ENCODE measurements at places on chromosomes 4 and X. TPM values are rescaled to one million over a fixed set of nuclear protein-coding genes. Genes with fewer than 3 reads are reported as not detected.
A peak's percentile ranks its signal among the peaks of the same experiment; 100 is the strongest.

DNA sequence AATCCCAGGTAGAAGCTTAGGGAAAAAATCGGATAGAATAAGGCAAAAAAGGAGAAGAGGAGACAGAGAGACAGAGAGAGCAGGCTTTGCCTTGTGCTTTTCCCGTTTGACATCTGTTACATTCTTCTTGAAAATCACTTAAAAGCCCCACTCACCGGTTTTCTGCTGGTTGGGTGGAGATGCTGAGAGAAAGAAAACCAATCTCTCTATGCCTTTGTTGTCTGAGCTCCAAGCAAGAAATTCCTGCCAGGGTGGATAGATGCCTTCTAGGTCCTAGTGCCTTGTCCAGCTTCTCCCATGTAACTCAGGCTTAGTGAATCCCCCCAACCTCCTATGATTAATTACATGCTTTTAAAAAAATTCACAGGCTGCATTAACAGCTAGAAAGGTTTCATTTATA, at the start of gene DCX:
Gene DCX (minus strand): TSS at position 210 of the 400 bp plus-strand sequence. CDS start 1,794 bp downstream, outside the sequence.
- DNase-seq: no peak

- peak; percentile 63 for DNase-seq
These were observed at the start of gene TLR2 for GRCh38 chr4:153684182-153684970. Gene TLR2, plus strand, starts transcription at chr4:153684280. Its CDS starts 18,628 bp downstream, at chr4:153702908.

- DNase-seq: peak; percentile 66
These were observed 53.3 kb downstream of the RGS12 start for GRCh38 chr4:3346146-3346545.

- no peak for DNase-seq
These were observed 79.9 kb downstream of the SLC7A11 start for GRCh38 chr4:138162259-138162658.

DNA sequence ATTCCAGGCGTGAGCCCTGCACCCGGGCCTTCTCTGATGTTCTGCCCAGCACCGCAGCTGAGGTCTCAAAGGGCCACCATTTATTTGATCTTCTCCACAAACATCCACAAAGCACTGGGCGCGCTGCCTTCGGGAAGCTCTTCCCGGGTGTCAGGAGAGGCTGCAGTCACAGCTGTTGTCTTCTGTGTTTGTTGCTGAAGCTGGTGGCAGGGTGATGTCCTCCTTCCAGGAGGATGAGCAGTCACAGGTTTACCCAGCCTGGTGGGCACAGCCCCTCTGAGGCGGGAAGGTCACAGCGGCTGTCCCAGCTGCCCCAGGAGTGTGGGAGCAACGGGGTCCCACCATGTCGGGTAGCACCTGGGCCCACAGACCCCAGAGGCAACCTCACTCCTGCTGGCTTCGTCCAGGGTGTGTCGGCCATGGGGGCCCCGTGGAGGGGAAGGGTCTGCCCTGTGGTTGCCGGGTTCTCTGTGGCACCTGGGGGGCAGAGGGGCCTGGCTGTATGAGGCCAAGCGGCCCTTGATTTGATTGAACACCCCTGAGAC, 27.6 kb downstream of the FGFRL1 start:
- DNase-seq: no peak

DNA sequence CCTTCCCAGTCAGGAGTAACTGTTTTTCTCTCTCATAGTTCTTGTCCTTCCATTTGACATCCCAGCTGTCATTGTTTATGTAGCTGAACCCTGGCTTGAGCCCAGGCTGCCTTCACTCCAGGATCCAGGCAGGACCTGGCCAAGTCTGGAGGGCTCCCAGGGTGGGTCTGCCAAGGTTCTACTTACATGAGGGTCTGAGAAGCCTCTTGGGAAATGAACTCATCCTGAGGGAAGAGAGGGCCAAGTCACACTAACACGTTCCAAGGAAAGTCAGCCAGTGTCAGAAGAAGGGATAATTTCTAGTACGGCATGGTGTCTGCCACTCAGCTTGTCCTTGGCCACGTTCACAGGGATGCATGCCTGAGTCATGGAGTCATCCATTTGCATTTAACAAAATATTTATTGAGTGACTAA, 54.8 kb upstream of the SRD5A3 start:
- DNase-seq: no peak

DNA sequence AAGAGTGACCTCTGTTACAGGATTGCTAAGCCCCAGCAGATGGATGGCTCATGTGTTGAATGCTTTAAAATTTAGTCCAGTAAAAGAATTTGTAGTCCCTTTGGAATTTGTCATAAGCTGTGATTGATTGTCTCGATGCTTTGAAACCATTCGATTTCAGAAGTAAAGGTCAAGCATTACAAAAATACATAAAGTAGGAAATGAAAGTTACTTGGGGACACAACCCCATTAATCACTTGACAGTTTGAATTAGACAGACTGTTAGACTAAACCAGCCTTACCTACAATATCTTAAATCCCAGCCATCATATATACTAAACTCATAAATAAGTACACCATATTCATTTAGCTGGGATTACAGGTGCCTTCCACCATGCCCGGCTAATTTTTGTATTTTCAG, 6.6 kb downstream of the REST start:
- no peak for DNase-seq

The PPARGC1A gene
- total RNA-seq: not detected

The GUCY1B1 gene
- total RNA-seq: 0.12 TPM

DNA sequence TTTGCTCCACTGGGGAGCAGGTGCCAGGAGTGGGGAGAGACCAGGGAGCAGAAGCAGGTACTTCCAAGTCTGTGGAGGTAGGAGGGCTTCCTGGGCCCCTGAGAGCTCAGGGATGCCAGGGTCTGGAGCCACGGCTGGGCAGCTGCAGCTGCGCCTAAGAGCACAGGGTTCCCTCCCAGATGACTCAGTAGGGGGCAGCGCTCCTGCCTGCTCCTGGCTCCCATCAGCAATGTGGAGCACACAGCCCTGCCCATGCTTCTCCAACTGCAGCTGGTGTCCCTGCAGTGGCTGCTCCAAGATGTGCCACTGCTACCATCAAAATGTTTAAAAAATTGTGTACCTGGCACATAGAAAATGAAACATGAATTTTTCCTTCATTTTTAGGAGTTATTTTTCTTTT, 1028.2 kb downstream of the PCDH7 start:
- DNase-seq: no peak

- no peak for DNase-seq
These were observed 173.2 kb upstream of the TBL1X start for GRCh38 chrX:9291629-9292028.
